Small intestine (tissue), 16 donors: ENCODE measurements at places on chromosomes 3 and 15.
A peak's percentile ranks its signal among the peaks of the same experiment; 100 is the strongest.

DNA sequence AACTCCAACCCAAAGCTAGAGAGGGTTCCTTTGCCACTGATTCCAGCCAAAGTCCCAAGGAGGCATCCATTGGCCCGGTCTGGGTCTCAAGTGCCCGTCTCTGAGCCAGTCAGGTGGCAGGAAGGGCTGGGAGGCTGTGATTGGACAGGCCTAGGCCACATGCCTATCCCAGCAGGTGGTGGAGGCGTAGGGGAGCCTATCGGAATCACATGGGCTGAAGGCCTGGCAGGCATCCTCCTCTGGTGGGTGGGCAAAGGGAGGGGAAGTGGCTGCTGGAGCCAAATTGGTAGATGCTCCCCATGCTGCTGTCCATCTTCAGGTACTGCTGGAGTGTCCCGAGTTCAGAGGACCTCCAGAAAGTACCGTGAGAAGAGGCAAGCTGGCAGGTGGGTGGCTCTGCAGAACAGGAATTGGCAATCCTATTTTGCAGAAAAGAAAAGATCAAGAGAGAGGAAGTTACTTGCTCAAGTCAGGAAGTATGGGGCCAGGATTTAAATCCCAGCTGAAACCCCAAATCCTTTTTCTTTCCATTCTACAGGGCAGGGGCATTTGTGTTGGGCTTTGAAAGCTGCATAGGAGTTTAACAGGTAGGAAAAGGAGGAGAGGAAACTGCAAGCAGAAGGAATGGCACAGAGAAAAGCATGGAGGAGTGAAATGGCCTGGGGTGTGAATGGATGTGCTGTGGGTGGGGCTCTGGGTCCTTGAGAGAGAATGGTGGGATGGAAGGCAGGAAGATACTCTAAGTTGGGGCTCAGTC is 3.7 kb downstream of the CHST13 start:
- no peak for DNase-seq

GRCh38 chr3:39933986-39934693 is 124.7 kb downstream of the MYRIP start:
- DNase-seq: no peak

- peak; percentile 48 for DNase-seq
Observed at GRCh38 chr3:23202921-23203707, at the start of gene UBE2E2. Gene UBE2E2 (plus strand): TSS chr3:23203327.

DNA sequence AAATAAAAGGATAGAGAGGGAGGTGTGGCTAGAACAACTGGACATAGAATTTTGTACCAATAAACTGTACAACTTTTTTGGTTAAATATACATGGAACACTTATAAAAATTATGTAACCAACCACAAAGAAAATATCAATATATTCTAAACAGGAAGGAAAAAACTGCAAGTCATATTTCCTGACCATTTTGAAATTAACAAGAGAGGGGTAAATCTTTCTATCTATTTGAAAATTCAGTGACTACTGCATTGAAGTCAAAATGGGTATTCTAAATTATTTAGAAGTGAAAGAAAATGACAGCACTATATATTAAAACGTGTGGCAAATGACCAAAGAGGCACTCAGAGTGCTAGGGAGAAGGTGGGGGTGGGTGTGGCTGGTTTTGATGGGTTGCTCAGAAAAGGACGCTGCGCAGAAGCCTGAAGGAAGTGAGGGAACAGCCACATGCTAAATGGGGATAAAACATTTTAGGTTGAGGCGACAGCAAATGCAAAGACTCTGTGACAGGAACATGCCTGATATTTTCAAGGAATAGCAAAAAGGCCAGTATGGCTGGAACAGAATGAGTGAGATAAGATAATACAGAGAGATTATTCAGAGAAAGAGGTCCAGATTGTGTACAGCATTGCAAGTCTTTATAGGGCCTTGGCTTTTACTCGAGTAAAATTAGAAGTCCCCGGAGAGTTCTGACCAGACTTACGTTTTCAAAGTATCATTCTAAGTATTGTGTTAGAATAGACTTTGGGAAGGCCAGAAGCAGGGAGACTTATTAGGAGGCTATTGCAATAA is 41.1 kb downstream of the ERICH6 start:
- DNase-seq: no peak

- no peak for DNase-seq
Observed at GRCh38 chr3:119631516-119631915, 28.9 kb downstream of the POPDC2 start.

GRCh38 chr3:175591375-175591774 is 732.2 kb downstream of the NAALADL2 start:
- no peak for DNase-seq

DNA sequence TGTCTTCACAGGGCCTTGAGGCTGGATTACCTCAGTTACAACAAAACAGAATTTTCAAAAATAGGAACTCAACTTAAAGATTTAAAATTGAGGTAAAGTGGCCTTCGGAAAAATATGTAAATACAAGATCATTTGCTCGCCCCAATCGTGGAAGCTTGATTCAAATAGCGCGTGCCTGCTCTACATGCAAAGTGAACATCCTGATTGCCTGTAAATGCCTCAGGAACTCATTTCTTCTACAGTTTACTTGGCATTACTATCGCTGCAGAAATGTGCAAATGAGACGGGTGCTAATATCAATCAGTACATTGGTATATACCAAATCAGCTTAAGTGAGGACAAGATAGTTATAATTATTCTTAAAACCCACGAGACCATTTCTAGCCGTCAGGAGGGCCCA is 159.2 kb downstream of the XXYLT1 start:
- no peak for DNase-seq

GRCh38 chr3:185981621-185982020 is 43.8 kb upstream of the TRA2B start:
- no peak for DNase-seq
